ENCODE measurements at places on chromosomes 12 and 14.

DNA sequence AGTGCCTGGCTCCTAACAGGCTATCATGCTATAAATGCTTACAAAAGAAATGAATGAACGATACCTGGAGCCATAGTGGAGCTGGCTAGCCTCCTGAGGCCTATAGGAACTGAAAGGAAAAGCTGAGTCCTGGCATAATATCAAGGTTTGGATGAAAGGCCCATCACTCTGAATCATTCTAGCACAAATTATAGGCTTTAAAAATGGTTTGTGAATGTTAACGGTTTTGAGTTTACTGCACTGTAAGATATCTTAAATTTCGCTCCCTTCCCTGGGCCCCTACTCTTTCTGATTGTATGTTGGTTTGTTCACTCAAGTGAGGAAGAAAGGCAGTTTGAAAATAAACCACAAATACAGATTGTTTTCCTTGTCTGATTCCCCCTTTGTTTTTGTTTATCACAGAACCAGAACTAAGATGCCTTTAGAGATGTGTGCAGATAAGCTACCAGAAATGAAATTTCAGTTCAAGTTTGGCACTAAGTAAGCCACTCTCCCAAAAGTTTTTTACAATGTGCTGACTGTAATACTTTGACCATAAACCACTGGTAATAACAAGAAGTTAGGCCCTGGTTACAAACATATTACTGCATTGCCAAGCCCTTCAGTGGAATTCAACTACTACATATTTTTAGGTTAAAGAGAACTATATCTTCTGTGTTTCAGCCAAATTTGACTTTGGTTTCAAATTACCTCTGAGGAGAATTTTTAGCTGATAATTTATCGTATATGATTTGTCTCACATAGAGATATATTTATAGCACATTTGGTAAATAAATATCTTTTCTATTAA lies 89.5 kb downstream of the ALX1 start:
- no peaks in the 10 kb centered on the region for H3K36me3 ChIP-seq
- H3K27ac ChIP-seq = no peak overlapping the region
- no peak overlapping the region for H3K4me3 ChIP-seq
- H3K4me1 ChIP-seq = no peaks in the 10 kb centered on the region
- H3K27me3 ChIP-seq = no peaks in the 10 kb centered on the region

DNA sequence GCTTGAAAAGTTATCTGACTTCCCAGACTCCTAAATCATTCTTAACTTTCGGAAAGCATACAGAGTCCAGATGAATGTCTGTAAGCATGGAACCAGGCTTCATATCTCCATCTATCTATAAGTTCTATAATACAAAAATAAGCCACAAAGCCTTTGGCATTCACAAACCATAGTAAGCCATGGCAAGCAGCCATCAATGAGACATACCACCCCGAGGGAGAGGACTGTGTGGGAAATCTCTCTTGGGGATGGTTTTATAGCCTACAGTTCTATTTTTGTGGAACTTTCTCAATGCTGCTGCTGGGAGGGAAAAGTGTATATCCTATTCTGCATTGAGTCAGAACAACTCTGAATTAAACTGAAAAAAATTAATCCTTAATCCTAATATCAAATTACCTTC lies 20.4 kb downstream of the EGLN3 start:
- no peaks in the 10 kb centered on the region for H3K4me1 ChIP-seq
- no peaks in the 10 kb centered on the region for H3K36me3 ChIP-seq
- no peak overlapping the region for H3K4me3 ChIP-seq
- no peak for DNase-seq
- no peak overlapping the region for H3K27ac ChIP-seq

GRCh38 chr12:122991623-122992275 lies 11.3 kb downstream of the ARL6IP4 start:
- H3K4me1 ChIP-seq = peaks cover 4% of the 10 kb centered on the region
- DNase-seq = no peak

DNA sequence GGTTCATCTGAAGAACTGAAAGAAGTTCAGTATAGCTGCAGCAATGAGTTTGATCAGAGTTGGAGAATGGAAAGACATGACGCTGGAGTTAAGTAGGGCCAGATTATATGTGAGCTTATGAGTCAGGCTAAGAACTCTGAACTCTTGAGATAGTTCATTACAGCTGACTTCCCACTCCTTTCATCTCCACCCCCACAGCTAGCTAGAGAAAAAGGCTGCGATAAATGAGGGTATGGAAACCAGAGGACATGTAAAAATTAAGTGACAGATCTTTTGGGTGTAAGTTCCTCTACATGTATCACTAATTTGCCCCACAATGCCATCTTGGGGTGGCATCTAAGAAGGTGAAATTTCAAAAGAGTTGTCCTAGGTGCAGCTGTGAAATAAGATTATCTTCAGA lies 28.6 kb downstream of the PYM1 start:
- H3K4me3 ChIP-seq = no peak overlapping the region
- no peaks in the 10 kb centered on the region for H3K27me3 ChIP-seq
- no peak overlapping the region for H3K27ac ChIP-seq
- DNase-seq = no peak

DNA sequence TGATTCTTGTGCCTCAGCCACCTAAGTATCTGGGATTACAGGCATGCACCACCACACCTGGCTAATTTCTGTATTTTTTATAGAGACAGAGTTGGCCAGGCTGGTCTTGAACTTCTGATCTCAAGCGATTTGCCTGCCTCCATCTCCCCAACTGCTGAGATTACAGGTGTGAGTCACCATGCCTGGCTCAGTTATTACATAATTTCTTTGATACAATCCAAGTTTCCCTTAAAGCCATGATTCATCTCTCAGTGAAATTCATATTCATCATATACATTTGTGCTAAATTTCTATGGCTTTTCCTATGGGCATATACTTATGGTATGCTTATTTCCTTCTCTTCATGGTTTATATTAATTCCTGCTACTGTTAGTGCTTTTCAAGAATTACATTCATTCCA lies 29.1 kb upstream of the PZP start:
- H3K4me3 ChIP-seq = no peak overlapping the region
- no peaks in the 10 kb centered on the region for H3K27me3 ChIP-seq
- no peak for DNase-seq
- no peaks in the 10 kb centered on the region for H3K4me1 ChIP-seq
- H3K27ac ChIP-seq = no peak overlapping the region

GRCh38 chr14:96119947-96120346 lies 80.8 kb downstream of the C14orf132 start:
- no peak overlapping the region for H3K4me3 ChIP-seq
- no peak for DNase-seq
- peaks cover 29% of the 10 kb centered on the region for H3K4me1 ChIP-seq
- H3K36me3 ChIP-seq = no peaks in the 10 kb centered on the region
- H3K27me3 ChIP-seq = no peaks in the 10 kb centered on the region

- H3K4me1 ChIP-seq = peaks cover 5% of the 10 kb centered on the region
- no peak for DNase-seq
- H3K36me3 ChIP-seq = no peaks in the 10 kb centered on the region
- H3K27ac ChIP-seq = no peak overlapping the region
These were observed 141.3 kb downstream of the CACNA1C start for GRCh38 chr12:2194060-2194459.

DNA sequence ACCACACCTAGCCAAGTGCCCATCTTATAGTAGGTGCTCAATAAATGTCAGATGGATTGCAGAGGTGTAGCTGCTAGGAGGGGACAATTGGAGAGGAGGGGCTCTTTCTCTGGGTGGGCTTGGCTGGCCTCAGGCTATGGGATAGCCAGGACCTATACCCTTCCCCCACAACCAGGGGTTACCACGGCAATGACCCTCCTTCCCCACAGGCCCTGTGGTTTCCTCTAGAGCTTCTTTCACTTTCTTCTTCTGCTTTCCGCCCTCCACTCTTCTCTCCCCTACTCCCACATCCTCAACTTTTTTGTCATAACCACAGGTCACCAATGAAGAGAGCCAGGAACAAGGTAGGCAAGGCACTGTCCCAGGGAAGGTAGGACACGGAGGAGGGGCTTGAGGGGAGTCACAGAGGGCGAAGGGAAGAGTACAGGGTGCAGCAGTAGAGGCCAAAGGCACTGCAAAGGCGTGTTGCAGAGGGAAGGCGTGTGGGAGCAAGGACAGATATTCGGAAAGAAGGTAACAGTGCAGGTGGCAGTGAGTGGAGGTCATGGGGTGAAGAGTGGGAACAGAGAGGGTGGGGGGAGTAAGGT lies 1.9 kb upstream of the ITGB7 start:
- no peaks in the 10 kb centered on the region for H3K4me1 ChIP-seq
- DNase-seq = no peak
- no peak overlapping the region for H3K27ac ChIP-seq
- peaks cover 28% of the 10 kb centered on the region for H3K36me3 ChIP-seq

DNA sequence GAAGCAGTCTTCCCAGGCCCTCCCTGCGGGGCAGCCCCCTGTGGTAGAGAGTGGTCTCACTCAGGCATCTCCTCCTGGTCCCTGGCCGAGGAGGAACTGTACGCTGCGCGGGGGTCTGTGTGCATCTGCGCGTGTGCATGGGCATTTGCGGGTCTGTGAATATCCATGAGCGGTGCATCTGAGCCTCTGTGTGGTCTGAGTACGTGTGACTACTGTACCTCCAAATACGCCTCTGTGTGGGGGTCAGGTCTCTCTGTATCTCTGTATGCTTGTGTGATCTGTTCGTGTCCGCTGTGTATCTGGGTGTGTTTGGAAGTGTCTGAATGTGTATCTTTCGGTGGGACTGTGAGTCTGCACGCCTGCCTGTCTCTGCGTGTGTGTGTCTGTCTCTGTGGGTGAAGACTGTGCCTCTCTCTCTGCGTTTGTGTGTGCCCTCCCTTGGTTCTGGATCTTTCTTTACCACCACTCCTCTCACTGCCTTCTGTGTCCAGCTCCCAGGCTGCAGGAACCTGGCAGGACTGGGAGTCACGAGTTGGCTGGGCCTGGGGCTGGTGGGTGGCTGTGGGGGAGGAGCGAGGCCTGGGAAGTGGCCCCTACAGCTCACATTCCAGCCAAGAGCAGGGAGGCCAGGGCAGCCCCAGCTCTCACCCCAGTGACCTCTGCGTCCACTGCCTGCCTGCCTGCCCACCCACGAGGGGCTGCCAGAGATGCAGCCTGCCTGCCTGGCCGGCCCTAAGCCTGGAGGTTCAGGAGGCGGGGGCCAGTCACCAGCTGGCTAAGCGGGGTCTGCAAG lies 1.1 kb upstream of the PGF start:
- no peaks in the 10 kb centered on the region for H3K27me3 ChIP-seq
- H3K4me3 ChIP-seq = no peak overlapping the region
- H3K4me1 ChIP-seq = peaks cover 27% of the 10 kb centered on the region
- no peak for DNase-seq
- peak overlapping the region; percentile 50 for H3K27ac ChIP-seq
- peaks cover 8% of the 10 kb centered on the region for H3K36me3 ChIP-seq

GRCh38 chr14:65032319-65032718 lies 45.6 kb downstream of the FNTB start:
- H3K4me1 ChIP-seq = no peaks in the 10 kb centered on the region
- H3K27ac ChIP-seq = no peak overlapping the region
- peaks cover 8% of the 10 kb centered on the region for H3K36me3 ChIP-seq
- DNase-seq = no peak
- H3K27me3 ChIP-seq = no peaks in the 10 kb centered on the region

DNA sequence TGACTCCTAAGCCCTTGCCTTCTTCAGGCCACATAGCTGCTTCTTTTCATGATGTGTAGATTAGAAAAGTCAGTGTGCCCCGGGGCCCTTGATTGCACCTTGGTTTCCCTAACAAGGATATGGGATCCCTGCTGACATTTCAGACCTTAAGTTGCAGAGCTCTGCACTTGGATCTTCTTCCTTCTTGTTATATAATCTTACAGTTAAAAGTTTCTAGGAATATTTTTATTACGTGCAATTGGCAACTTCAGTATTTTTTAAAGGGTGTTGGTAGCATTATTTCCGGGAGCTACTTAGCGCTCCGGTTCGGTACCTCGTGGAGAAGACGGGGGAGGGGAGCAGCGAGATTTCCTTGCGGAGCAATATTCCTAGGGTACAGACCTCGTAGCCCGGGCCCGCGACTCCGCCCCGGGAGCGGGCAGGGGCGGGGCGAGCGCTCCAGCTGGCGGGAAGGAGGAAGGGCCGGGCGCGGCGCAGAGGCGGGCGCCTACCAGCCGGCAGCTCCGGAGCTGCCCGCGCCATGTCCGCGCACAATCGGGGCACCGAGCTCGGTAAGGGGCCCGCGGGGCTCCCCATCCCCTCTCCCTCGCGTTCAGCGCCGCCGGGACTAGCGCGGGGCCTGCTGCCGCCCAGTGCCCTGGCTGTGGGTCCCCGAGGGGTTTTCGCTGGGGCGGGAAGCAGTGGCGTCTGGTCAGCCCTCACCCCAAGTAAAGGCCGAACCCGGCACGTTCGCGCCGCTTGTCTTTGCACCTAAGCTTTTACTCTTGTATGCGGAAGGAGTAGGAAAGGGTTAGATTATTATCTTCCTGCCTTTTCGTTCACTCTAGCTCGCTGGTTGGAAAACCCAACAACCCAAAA lies at the start of gene DERA:
TSS of gene DERA (plus strand) at position 469 of the 858 bp plus-strand sequence. CDS start at position 521, 52 bp downstream.
- peaks cover 2% of the 10 kb centered on the region for H3K4me1 ChIP-seq
- H3K36me3 ChIP-seq = peaks cover 4% of the 10 kb centered on the region
- peak within 1 kb of the TSS; percentile 96 for H3K27ac ChIP-seq
- peak; percentile 74 for DNase-seq
- peak within 1 kb of the TSS; percentile 97 for H3K4me3 ChIP-seq

DNA sequence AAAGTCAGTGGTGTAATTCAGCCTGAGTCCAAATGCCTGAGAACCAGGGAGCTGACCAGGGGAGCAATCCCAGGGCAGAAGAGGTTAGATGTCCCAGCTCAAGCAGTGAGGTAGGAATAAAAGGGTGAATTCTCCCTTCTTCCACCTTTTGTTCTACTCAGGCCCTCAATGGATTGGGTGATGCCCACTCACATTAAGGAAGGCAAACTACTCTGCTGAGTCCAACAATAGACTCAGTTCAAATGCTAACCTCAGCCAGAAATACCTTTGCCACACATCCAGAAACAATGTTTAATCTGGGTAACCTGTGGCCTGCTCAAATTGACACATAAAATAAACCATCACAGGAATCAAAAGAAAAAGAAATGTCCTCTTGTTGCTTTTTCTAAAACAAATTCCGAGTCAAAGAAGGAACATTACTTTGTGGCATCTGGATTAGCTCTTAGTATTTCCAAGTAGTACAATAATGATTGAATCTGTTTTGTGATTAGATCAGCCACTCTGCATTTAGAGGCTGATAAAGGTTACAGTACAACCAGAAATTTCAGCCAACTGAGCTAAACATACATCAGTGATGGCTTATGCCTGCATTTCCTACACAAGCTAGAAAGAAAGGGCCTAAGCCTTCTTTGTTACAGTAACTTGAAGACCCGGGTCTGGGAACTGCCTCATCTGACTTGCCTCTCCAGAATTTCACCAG lies 43.6 kb upstream of the TRIM9 start:
- H3K27me3 ChIP-seq = no peaks in the 10 kb centered on the region
- no peak overlapping the region for H3K4me3 ChIP-seq
- H3K27ac ChIP-seq = no peak overlapping the region
- no peak for DNase-seq

- peaks cover 4% of the 10 kb centered on the region for H3K4me1 ChIP-seq
- H3K27me3 ChIP-seq = no peaks in the 10 kb centered on the region
- H3K4me3 ChIP-seq = no peak overlapping the region
- no peaks in the 10 kb centered on the region for H3K36me3 ChIP-seq
- peak; percentile 78 for DNase-seq
- H3K27ac ChIP-seq = no peak overlapping the region
These were observed 36.1 kb downstream of the PRORP start for GRCh38 chr14:35158491-35158890.
